Gastroesophageal sphincter (tissue), 4 donors: ENCODE measurements at places on chromosomes 13 and 19.

- ATAC-seq = peak; percentile 86
These were observed 4.6 kb downstream of the S1PR2 start for GRCh38 chr19:10226376-10227025.

GRCh38 chr19:12603714-12604113, 6.9 kb downstream of the ZNF490 start:
- no peak for ATAC-seq

DNA sequence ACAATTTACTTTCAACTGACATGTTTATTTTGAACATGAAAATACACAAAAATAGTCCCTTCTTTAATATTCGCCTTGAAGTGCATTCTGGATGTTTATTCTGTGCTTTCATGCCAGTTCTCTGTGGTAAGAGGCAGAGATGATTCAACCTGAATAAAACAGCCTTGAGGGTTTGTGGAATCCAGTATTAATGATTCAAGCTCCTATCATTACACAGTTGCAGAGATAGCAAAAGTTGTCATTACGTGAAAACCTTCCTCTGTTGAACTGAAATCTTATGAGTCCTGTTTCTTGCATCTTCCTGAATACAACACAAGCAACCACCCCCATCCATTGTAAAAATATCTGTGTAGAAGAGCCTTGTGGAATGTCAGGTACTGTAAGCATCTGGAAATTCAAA, 142.3 kb upstream of the HTR2A start:
- ATAC-seq = no peak

GRCh38 chr13:39353988-39354387, 249.0 kb downstream of the LHFPL6 start:
- ATAC-seq = no peak

- no peak for ATAC-seq
These were observed 36.4 kb downstream of the CRYL1 start for GRCh38 chr13:20489185-20489820.

DNA sequence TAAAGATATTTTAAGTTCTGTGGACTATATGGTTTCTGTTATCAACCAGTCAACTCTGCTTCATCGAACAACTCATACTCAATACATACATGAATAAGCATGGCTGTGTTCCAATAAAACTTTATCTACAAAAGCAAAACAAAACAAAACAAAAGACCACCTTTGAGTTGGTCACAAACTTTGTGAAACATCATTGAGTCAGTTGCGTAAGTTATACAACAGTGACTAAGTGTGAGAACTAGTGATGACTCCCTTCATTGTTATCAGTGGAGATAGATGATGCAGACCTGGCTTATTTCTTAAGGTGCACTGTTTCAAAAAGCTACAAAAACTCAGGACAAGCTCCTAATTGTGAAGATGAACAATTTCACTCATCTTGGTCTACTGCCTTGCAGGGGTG, 14.5 kb upstream of the KLK4 start:
- ATAC-seq = no peak

GRCh38 chr19:43527860-43528622, 1.0 kb upstream of the ETHE1 start:
- peak; percentile 47 for ATAC-seq

GRCh38 chr13:30810801-30811200, 75.5 kb downstream of the ALOX5AP start:
- no peak for ATAC-seq

DNA sequence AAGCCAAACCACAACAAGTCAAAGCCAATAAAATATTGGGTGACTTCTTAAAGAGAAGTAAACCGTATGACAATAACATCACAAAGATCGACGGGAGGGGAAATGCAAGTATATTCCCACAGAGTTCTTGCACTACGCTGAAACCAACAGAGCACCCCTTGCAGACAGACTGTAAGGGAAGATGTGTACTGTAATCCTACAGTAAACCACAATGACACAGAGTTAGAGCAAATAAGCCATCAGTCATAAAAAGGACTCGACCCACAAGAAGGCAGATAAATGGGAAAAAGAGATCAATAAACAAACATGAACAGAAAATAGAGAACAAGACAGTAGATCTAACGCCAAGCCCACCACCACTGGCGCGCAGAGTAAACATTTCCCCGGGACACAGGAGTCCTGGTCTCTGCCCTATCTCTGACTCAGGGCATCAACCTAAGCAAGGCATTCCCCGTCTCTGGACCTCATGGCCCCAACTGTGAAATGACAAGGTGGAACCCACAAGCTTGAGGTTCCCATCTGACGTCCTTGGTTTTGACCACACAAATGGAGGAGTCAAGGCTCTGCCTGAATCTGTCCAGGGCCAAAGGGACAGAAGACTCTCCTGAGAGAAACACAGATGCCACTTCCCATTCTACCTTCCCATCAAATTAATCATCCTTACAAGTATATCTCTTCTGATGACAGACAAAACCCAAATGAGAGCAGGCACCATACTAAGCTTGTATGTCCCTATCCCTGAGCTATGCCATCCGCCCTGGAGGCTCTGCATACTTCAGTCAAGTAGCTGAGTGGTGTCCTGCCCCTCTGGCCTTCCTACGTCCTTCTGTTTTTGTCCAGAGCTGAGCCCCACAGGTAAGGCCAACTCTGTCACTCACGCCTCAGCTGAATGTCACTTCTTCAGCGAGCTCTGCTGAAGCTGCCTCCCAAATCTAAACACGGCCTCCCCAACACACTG, 15.0 kb downstream of the SAFB2 start:
- ATAC-seq = no peak

DNA sequence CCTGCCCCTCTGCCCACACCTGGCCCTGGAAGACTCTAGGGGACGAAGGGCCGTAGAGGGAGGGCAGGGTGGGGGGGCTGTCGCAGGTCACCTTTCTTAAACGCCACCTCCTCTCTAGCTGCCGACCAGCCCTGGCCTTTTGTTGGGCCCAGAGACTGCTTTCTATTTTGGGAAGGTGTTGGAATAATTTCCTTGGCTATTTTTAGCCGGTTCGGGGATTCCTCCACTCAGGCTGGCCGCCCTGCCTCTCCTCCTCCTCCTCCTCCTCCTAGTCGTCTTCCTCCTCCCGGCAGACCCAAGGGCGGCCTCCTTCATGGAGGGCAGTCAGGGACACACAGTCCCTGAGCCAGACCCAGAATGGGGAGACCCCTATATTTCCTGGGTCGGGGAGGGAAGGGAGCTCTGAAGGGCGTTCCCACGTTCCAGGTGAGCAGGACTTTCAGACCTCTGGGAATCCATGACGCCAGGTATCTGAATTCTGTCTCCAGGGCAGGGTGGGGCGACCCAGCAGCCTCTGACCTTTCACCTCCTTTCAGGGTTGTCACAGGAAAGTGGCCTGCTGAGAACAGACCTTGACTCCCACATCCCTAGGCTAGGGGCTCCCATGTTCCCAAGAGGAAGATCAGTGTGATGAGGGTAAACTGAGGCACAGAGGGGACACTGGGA, 19.9 kb downstream of the GADD45B start:
- ATAC-seq = peak; percentile 23

GRCh38 chr13:48818495-48819356, 157.0 kb upstream of the FNDC3A start:
- peak; percentile 36 for ATAC-seq

GRCh38 chr19:48271531-48272151, 1.8 kb downstream of the ZNF114 start:
- peak; percentile 51 for ATAC-seq

DNA sequence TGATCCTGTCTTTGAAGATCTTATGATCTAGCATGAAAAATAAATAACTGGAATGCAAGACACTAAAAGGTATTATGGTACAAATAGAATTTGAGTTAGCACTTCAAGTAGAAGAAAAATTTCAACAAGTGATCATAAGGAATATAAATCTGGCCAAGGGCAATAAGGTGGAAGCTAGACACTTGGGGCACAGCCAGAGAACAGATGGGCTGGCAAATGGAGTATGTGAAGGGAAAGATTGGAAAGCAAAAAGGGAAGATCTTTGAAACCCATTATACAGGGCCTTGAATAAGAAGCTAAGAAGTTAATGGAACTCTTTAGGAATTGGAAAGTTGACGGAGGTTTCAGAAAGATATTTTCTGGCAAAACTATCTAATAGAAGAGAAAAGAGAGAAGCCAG, 61.0 kb downstream of the MZT1 start:
- no peak for ATAC-seq

- no peak for ATAC-seq
These were observed 181.4 kb downstream of the KCTD15 start for GRCh38 chr19:33977756-33978685.

GRCh38 chr13:37070956-37071355, 11.5 kb upstream of the SUPT20H start:
- ATAC-seq = no peak

DNA sequence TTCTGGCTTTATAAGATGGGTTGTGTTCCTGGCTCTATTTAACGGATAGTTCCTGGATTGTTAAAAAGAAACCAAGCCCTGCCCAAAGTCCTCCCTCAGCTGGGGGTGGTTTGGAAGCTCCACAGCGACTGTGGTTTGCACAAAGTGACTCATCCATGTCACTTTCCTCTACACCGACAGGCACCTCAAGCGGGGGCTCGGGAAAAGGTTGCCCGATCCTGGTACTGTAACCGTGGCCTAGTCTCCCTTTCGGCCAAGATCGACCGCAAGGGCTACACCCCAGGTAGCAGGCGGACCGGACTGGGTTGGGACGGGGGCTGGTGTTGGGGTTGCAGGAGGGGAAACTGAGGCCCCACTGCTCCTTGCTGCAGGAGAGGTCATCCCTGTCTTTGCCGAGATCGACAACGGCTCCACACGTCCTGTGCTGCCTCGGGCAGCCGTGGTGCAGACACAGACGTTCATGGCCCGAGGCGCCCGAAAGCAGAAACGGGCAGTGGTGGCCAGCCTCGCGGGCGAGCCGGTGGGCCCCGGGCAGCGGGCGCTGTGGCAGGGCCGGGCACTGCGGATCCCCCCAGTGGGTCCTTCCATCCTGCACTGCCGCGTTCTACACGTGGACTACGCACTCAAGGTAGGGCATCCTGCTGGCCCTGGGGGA, 1.6 kb downstream of the ARRDC2 start:
- no peak for ATAC-seq

DNA sequence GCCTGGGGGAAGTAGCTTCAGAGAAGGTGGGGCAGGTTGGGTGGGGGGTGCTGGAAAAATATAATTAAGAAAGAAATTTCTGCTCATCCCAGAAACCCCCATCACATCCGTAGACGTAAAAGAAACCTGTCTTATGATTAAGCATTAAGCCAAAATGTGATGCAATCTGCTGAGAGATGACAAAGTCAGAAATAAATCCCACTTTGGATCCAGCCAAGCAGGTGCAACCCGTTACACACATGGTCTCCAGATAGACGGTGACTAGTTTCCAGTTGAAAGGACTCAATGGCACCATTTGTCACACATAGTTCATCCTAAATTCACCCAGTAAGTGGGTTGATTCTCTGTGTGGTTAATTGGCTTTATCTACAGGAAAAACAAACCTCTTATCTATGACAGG, 34.1 kb downstream of the PSG5 start:
- ATAC-seq = no peak
